ENCODE measurements at places on chromosomes 11 and 22. TPM values are rescaled to one million over a fixed set of nuclear protein-coding genes. Genes with fewer than 3 reads are reported as not detected.

Gene SLC29A2
- 9.5 TPM for total RNA-seq

Gene UBASH3B
- 31.4 TPM for total RNA-seq

Gene RAC2
- 0.09 TPM for total RNA-seq

Gene UFD1
- total RNA-seq, result 97.7 TPM

Gene TRIOBP
- total RNA-seq, result 38.9 TPM

Gene TRIM48
- total RNA-seq, result not detected

Gene ATL3
- 37.6 TPM for total RNA-seq

Gene MS4A8
- total RNA-seq, result not detected

Gene IFITM10
- 1.4 TPM for total RNA-seq

Gene CFAP300
- total RNA-seq, result 5.2 TPM

Gene MED19
- total RNA-seq, result 29.9 TPM

Gene B3GAT1
- total RNA-seq, result 0.04 TPM

Gene DRD4
- total RNA-seq, result 0.34 TPM

Gene BLID
- not detected for total RNA-seq

Gene KCNE3
- total RNA-seq, result not detected

Gene KRTAP5-5
- total RNA-seq, result not detected

Gene MIAT
- 0.22 TPM for total RNA-seq

Gene OR2AT4
- not detected for total RNA-seq

Gene OR51A4
- total RNA-seq, result not detected

Gene USP35
- 7.0 TPM for total RNA-seq

Gene OR52I1
- not detected for total RNA-seq

Gene SLC22A6
- total RNA-seq, result not detected

Gene SCUBE1
- total RNA-seq, result 0.18 TPM

Gene VSIG10L2
- not detected for total RNA-seq

Gene CEND1
- total RNA-seq, result 2.1 TPM

Gene TLCD5
- 6.9 TPM for total RNA-seq

Gene CLMP
- total RNA-seq, result 25.5 TPM

Gene JAML
- not detected for total RNA-seq

Gene OR56A3
- not detected for total RNA-seq

Gene ANKK1
- total RNA-seq, result 0.10 TPM

Gene PRR5L
- 13.7 TPM for total RNA-seq

Gene TBX10
- not detected for total RNA-seq

Gene OR8G1
- total RNA-seq, result not detected

Gene ARHGAP8
- total RNA-seq, result 1.9 TPM

Gene ZDHHC13
- total RNA-seq, result 16.1 TPM

Gene BCO2
- 0.96 TPM for total RNA-seq

Gene GDPD4
- not detected for total RNA-seq

Gene ACR
- total RNA-seq, result not detected

Gene OR10A2
- total RNA-seq, result not detected

Gene B4GALNT4
- total RNA-seq, result 14.0 TPM

Gene IL17REL
- 0.08 TPM for total RNA-seq

Gene OR8D4
- not detected for total RNA-seq

Gene FXYD6
- 0.55 TPM for total RNA-seq

Gene GLB1L2
- total RNA-seq, result 2.0 TPM

Gene KIAA1671
- 10.6 TPM for total RNA-seq

Gene SLC25A18
- 0.85 TPM for total RNA-seq

Gene SSH3
- 22.1 TPM for total RNA-seq

Gene OR5B21
- not detected for total RNA-seq

Gene ISX
- not detected for total RNA-seq

Gene SPON1
- not detected for total RNA-seq

Gene PSMC3
- 192 TPM for total RNA-seq

Gene NRXN2
- total RNA-seq, result 0.28 TPM

Gene RCN1
- 173 TPM for total RNA-seq

Gene LRRC74B
- not detected for total RNA-seq

Gene PRSS23
- total RNA-seq, result 385 TPM

Gene C11orf52
- 0.24 TPM for total RNA-seq

Gene NEU3
- total RNA-seq, result 3.4 TPM

Gene TBX1
- total RNA-seq, result 3.8 TPM

Gene PTPN5
- 0.06 TPM for total RNA-seq

All from A549 treated with AZD2906 at 1 μM for 4 hours (cell line).